Tibial nerve (tissue), 4 donors: ENCODE measurements at places on chromosomes 12 and 14. TPM values are rescaled to one million over a fixed set of nuclear protein-coding genes. Genes with fewer than 3 reads are reported as not detected.

PTCSC3 gene
- not detected for total RNA-seq

DNA sequence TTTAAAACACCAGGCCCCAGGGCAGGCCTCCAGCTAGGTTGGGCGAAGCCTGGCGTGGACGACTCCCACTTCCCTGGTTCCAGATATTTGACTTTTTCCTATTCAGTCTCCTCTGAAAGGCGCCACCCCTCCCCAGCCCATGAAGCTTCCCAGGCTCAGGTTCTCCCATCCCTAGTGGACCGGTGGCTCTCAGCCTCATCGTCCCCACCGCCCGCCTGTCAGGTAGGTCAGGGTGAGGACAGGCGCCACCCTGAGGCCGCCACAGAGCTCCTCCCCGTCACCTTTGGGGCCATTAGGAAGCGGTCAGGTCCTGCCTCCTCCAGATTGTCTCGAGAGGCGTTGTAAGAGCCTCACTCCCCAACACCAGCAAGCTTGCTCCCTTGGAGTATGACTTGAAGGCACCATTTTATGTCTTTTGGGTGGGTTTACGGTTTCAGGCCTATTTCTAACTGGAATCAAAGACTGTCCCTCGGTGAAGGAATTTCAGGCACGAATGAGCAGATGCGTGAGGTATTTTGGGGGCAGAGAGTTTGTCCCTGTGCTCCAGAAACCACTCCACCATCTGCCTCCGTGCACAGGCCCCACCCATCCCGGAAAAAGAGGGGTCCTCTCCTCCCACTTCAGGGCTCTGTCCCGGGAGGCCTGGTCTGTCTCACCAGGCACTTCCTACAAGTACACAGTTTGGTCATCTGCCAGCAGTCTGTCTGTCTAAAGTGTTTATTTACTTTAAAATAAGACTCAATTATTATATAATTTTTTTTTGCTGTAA is 55.6 kb downstream of the TSPAN9 start:
- no peak overlapping the region for H3K4me3 ChIP-seq
- no peak overlapping the region for H3K27ac ChIP-seq
- DNase-seq: no peak
- H3K4me1 ChIP-seq: peaks cover 61% of the 10 kb centered on the region
- H3K27me3 ChIP-seq: no peaks in the 10 kb centered on the region

DNA sequence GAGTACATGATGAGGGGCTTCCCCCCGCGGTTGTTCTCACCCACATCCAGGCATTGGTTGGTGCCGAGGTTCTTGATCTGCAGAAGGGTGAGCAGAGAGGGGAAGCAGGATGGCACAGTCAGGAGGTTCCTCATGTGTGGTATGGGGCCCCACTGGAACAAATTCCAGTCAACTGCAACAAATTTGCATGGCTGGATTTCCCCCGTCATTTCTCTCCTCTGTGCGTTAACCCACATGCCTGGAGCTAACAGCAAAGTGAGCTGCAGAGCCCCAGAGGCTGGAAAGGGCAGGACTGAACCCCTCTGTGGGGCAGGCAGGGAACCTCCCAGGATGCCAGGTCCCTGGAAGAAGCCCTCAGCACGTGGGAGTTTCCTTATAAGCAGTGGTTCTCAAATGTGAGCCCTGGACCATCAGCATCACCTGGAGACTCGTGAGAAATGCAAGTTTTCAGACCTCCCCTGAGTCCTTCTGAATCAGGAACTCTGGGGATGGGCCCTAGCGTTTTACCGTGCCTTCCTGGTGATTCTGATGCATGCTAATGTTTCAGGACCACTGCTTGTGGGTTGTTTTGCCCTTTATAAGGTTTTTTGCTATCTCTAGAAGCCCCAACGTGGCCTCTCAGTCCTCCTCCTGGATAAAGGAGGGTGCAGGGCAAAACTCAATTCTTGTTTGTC is 11.0 kb upstream of the CELA1 start:
- no peak for DNase-seq
- H3K27ac ChIP-seq: no peak overlapping the region
- no peaks in the 10 kb centered on the region for H3K27me3 ChIP-seq
- no peaks in the 10 kb centered on the region for H3K36me3 ChIP-seq
- H3K4me1 ChIP-seq: no peaks in the 10 kb centered on the region

DNA sequence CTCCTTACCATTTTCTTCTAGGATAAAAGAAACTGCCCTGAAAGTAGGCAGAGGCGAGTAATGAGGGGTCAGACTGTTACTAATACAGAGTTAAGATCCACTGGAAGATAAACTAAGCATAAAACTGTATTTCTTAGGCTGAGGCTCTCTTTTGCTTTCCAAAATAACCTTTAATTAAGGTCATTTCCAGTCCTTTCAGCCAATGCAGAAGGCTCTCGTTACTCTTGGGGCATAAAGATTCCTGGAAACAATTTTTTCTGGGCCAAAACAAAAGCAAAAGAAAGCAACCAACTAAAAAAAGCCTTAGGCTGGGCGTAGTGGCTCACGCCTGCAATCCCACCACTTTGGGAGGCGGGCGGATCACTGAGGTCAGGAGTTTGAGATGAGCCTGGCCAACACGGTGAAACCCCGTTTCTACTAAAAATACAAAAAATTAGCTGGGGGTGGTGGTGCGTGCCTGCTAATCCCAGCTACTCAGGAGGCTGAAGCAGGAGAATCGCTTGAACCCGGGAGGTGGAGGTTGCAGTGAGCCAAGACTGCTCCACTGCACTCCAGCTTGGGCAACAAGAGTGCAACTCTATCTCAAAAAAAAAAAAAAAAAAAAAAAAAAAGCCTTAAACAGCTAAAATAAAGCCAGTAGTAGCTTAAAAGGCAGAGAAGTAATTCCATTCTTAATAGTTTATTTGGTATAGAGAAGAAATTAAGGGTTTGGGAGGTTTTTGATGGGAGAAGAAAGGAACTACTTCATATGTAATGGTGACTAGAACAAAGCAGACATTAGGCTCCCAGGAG is 68.9 kb upstream of the STAC3 start:
- H3K36me3 ChIP-seq: no peaks in the 10 kb centered on the region
- H3K4me1 ChIP-seq: peaks cover 22% of the 10 kb centered on the region
- H3K27me3 ChIP-seq: no peaks in the 10 kb centered on the region
- no peak overlapping the region for H3K4me3 ChIP-seq

- H3K36me3 ChIP-seq: no peaks in the 10 kb centered on the region
- no peak overlapping the region for H3K27ac ChIP-seq
- no peak overlapping the region for H3K4me3 ChIP-seq
- no peaks in the 10 kb centered on the region for H3K4me1 ChIP-seq
Observed at GRCh38 chr14:53808042-53808441, 148.6 kb downstream of the BMP4 start.

DNA sequence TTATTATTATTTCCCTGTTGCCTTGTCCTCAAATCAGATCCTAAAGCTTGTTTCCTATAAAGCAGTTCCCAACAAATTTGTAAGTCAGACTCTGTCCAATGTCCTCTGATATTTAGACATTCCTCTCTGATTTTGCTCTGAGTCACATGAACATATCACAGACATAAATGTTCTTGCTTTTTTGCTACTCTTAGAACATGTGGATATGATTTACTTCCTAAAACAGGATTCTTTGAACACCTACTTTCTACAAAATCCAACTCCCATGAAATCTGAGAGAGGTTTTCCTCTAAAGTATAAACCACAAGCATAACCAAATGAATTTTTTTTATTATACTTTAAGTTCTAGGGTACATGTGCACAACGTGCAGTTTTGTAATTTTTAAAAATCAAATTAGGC is 181.3 kb upstream of the SLC38A2 start:
- H3K27ac ChIP-seq: no peak overlapping the region
- no peak for DNase-seq
- H3K36me3 ChIP-seq: no peaks in the 10 kb centered on the region
- no peaks in the 10 kb centered on the region for H3K4me1 ChIP-seq
- H3K4me3 ChIP-seq: no peak overlapping the region

DNA sequence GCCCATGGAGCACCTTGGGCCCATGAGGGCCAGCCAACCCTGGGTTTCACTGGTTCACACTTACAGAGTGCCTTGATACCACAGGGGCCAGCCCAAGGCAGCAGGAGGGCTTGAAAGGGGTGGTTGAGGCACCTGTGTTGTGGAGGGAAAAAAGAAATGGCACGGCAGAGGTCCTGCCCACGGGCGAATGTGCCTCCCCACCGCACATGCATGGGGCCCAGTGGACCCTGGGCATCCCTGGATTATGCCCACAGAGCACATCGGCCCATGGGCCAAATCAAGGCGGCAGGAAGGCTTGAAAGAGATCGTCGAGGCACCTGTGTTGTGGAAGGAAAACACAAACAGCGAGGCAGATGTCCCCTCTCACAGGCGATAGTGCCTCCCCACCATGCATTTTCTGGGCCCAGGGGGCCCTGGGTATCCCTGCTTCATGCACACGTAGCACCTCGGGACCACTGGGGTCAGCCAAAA is 378.1 kb downstream of the ALG10 start:
- no peaks in the 10 kb centered on the region for H3K36me3 ChIP-seq
- no peaks in the 10 kb centered on the region for H3K4me1 ChIP-seq
- H3K27me3 ChIP-seq: no peaks in the 10 kb centered on the region
- DNase-seq: no peak

- H3K27ac ChIP-seq: no peak overlapping the region
- H3K36me3 ChIP-seq: no peaks in the 10 kb centered on the region
- H3K4me1 ChIP-seq: no peaks in the 10 kb centered on the region
- no peaks in the 10 kb centered on the region for H3K27me3 ChIP-seq
- DNase-seq: no peak
Observed at GRCh38 chr12:68119250-68119649, 40.3 kb downstream of the IFNG start.

- no peak overlapping the region for H3K27ac ChIP-seq
- H3K27me3 ChIP-seq: no peaks in the 10 kb centered on the region
- H3K4me1 ChIP-seq: no peaks in the 10 kb centered on the region
- no peaks in the 10 kb centered on the region for H3K36me3 ChIP-seq
Observed at GRCh38 chr14:87139299-87139698, 853.7 kb downstream of the GALC start.

GRCh38 chr12:34106172-34106571 is 83.9 kb downstream of the ALG10 start:
- no peaks in the 10 kb centered on the region for H3K36me3 ChIP-seq
- H3K27me3 ChIP-seq: peaks cover 16% of the 10 kb centered on the region
- H3K4me3 ChIP-seq: no peak overlapping the region
- H3K4me1 ChIP-seq: no peaks in the 10 kb centered on the region

GRCh38 chr12:5864301-5864700 is 80.8 kb downstream of the ANO2 start:
- H3K27me3 ChIP-seq: no peaks in the 10 kb centered on the region
- no peaks in the 10 kb centered on the region for H3K36me3 ChIP-seq
- H3K4me1 ChIP-seq: no peaks in the 10 kb centered on the region
- H3K4me3 ChIP-seq: no peak overlapping the region
- H3K27ac ChIP-seq: no peak overlapping the region

GRCh38 chr14:89040080-89040459 is 215.6 kb downstream of the TTC8 start:
- H3K4me3 ChIP-seq: peak overlapping the region; percentile 31
- no peaks in the 10 kb centered on the region for H3K4me1 ChIP-seq
- H3K27me3 ChIP-seq: no peaks in the 10 kb centered on the region
- no peaks in the 10 kb centered on the region for H3K36me3 ChIP-seq

- H3K27me3 ChIP-seq: no peaks in the 10 kb centered on the region
- H3K4me3 ChIP-seq: no peak overlapping the region
- no peak overlapping the region for H3K27ac ChIP-seq
- peaks cover 26% of the 10 kb centered on the region for H3K4me1 ChIP-seq
- H3K36me3 ChIP-seq: no peaks in the 10 kb centered on the region
Observed at GRCh38 chr12:3113671-3114325, 36.6 kb downstream of the TSPAN9 start.
